ENCODE measurements at places on chromosomes 7 and 10.
A peak's percentile ranks its signal among the peaks of the same experiment; 100 is the strongest.

DNA sequence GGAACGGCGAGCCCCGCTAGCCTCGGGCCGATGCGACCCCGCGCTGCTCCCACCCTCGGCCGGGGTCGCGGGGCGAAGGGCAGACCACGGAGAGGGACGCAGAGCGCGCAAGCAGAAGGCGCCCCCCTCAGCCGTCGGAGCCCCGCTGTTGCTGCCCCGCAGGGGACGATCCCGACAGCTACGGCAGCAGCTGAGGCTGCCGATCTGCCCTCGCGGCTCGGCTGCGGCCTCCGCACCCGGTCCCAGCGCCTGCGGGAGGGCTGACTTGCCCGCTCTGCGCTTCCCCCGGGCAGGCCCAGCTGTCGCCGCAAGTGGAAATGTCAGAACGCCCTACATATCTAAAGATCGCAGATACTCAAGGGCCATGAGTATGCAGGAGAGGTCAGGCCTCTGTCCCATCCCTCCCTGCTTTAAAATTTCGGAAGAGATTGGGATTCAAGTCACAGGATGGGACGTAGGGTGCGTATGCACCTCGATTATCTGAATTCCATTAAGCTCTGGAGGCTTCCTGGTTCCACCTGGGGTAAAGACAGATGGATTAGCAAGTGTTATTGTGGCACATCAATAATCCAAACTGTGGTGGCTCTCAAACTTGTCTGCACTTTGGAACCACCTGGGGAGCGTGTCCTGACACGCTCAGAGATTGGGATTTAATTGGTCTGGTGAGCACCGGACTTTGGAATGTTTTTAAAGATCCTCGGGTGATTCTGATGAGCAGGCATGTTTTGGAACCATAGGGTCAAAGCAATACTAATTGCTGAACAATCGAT is at the start of gene CRPPA:
Gene CRPPA (minus strand): TSS at position 206 of the 770 bp plus-strand sequence. CDS start 216 bp downstream, outside the sequence.
- peak; percentile 8 for DNase-seq

DNA sequence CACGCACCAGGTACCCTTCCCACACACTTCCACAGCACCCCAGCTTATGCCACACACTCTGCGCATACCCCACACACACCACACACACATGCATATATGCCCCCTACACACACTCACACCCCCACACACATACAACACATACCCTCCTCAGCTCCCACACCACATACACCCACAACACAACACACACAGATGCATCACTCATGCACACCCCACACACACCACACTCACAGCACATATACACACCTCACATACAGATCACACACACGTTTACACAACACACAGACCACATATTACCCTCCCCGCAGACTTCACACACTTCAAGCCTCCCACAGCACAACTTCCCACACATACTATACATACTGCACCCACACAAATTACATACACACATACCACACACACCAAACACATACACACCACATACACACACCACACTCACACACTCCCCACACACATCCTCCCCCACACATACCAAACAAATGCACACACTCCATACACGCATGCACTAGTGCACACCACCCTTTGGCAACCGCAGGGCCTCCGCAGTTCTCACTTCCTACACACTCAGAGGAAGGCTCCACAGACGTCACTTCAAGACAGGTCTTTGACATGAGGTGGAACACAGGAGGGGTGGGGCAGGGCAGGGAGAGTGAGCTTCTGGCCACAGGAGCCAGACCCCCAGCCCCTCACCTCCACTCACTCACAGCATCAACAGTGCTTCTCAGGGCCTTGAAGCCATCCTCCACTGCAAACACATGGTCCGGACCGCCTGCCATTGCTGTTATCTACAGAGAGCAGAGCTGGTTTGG is 18.5 kb upstream of the ANTXRL start:
- DNase-seq, result peak; percentile 43

DNA sequence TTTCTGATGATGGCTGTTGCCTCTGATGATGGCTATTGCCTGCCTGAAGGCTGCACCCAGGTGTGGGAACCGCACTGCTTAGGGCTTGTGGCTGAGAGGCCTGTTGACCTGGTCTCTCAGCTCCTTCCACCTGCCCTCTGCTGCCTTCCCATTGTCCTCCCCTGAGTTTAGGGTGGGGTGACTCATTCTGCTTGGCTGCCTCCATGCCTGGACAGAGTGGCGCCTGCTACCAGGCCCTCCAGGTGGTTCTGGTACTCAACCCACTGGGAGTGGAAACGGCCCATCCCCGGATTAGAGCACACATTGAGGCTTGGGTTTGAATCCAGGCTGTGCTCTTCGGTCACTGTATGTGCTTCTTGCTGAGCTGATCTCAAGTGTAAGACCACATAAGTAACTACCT is 120.6 kb downstream of the SEM1 start:
- DNase-seq, result no peak

DNA sequence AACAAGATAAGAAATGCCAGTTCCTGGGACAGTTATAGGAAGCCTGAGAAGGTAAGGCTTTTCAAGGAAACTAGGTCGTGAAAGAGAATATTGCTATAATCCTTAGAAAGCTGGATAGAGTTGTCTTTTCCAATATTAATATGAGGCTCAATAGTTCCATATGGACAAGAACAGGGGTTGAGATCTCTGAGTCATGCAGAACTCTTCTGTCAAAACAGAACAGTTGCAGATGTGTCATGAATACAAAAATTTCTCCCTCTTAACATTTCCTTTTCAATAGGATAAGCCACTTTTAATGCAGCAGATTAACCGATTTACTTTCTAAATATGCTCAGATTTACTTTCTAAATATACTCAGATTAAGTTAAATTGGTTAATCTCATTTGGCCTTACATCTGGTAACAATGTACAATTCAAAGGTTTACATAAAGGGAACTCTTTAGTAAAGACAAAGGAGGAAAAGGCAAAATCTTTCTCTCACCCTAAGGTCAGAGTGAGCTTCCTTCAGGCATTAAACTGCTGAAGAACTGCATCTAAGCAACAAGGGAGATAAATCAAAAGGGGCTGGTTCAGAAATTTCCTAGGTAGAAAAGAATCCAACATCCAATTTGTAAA is 104.7 kb upstream of the PCDH15 start:
- DNase-seq, result no peak

DNA sequence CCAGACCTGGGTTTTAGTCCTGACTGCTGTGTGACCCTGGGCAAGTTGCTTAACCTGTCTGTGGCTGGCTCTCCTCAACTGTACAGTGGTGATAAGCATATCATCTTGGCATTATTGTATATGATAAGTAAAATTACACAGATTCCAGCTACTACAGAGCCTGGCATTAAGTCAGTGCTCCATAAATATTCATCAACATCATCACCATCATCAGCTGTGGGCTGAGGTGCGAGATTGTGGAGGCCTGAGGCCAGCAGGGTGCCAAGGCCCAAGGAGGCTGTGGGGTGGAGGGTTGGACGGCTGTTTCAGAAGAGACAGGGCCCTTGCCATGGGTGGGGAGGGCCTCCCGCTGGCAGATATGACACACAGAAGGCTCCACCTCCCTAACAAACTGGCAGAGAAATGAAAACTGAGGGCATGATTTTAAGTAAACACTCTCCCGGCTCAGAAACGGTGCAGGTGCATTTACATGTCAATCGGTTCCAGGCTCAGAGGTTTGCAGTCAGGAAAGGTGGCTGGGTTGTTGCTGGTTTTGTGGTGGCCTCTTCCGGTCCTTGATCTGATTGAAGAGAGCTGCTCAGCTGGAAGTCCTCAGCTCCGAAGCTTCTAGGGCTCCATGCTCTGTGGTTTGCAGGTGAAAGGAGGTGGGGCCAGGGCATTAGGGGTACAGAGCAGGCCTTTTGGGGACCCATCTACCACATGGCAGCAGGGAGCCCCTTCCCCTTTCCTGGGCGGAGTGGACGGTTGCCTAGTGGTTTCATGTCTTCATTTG is 10.2 kb downstream of the CRYGN start:
- DNase-seq, result no peak

- DNase-seq, result no peak
These were observed 119.1 kb downstream of the NKX6-2 start for GRCh38 chr10:132666705-132667341.

- DNase-seq, result no peak
These were observed 8.2 kb downstream of the INPP5A start for GRCh38 chr10:132545659-132546367.

- DNase-seq, result no peak
These were observed 440 bp upstream of the TCAF1 start for GRCh38 chr7:143902332-143902899.

DNA sequence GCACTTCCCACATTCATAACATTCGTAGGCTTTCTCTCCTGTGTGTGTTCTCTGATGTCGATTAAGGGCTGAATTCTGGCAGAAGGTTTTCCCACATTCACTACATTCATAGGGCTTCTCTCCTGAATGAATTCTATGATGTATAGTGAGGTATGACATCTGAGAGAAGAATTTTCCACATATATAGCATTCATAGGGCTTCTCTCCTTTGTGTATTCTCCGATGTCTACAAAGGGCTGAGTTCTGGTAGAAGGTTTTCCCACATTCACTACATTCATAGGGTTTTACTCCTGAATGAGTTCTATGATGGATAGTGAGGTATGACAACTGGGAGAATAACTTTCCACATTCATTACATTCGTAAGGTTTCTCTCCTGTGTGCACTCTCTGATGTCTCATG is 15.6 kb downstream of the ZNF12 start:
- DNase-seq, result no peak

- peak; percentile 44 for DNase-seq
These were observed 33.3 kb upstream of the KDM7A start for GRCh38 chr7:140209866-140210609.

GRCh38 chr7:128836729-128837348 is 6.6 kb downstream of the FLNC start:
- no peak for DNase-seq

DNA sequence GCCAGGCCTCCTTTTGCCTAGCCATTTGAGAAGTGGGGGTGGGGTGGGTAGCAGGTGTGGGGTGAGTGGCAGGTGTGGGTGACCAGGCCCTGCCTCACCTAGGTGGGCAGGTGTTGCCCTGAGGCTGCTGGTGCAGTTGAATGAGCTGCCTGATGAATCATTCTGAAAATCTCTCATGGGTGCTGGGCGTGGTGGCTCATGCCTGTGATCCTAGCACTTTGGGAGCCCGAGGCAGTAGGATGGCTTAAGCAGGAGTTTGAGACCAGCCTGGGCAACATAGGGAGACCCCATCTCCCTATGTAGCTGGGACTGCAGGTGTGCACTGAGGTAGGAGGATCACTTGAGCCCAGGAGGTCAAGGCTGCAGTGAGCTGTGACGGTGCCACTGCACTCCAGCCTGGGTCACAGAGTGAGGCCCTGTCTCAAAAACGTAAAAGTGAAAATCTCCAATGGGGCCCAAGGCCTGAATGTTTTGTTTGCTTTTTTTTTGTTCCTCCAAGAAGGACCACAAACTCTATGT is 17.7 kb downstream of the TSPAN14 start:
- DNase-seq, result no peak

DNA sequence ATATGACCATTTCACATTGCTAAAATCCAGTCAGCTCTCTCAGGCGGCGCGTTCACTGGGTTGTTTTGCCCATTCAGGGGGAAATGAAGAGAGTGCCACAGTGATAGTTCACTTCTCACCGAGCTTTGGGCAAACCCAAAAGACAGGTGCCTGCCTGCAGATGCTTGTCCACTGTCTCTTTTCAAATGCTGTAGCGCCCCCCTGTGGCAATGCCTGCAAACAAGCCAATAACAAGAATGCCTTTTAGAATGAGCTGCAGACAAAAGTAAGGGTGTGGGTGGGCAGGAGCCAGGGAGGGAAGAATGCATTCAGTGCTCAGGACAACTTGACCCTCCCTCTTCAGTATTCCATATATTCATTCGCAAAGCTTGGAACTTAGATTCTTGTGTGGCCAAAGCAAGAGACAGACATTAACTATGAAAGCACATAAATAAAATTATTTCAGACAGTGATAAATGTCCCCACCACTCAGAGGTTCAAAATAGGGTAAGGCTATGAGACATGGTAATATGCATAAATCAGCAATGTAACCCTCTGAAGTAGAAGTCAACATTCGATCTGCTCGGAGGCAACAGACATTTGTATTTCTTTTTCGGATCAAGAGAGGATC is 86.9 kb downstream of the JAZF1 start:
- peak; percentile 28 for DNase-seq

- DNase-seq, result no peak
These were observed 35.3 kb downstream of the SMURF1 start for GRCh38 chr7:99108613-99109012.

- no peak for DNase-seq
These were observed 126.8 kb upstream of the FAM20C start for GRCh38 chr7:65554-65953.

DNA sequence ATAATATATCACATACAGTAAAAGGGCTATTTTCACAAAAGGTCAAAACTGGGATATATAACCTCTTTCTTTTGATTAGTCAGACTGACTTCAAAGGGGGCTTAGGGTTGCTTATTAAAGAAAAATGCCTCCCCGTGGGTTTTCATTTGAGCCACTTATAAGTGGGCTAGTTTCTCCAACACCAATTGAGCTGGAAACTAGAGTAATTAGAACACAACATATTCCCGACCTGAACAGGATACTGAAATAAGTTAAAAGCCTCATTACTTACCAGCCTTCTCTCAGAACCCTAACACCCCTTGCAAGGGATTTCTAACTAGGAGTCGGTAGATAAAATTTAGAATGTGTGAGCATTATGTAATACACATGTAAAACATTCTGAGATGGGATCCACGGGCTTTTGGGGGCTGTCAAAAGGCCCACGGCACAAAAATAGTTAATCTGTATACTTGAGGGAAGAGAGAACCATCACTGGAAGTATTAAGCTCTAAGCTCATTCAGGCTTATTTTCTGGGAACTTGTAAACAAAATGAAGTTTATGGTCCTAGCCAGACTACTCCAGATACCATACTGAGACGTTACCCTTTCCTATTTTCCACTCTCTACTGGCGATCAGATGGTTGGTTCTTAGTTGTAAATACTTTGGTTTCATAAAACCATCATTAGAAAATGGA is 29.3 kb upstream of the KMT2E start:
- DNase-seq, result no peak

DNA sequence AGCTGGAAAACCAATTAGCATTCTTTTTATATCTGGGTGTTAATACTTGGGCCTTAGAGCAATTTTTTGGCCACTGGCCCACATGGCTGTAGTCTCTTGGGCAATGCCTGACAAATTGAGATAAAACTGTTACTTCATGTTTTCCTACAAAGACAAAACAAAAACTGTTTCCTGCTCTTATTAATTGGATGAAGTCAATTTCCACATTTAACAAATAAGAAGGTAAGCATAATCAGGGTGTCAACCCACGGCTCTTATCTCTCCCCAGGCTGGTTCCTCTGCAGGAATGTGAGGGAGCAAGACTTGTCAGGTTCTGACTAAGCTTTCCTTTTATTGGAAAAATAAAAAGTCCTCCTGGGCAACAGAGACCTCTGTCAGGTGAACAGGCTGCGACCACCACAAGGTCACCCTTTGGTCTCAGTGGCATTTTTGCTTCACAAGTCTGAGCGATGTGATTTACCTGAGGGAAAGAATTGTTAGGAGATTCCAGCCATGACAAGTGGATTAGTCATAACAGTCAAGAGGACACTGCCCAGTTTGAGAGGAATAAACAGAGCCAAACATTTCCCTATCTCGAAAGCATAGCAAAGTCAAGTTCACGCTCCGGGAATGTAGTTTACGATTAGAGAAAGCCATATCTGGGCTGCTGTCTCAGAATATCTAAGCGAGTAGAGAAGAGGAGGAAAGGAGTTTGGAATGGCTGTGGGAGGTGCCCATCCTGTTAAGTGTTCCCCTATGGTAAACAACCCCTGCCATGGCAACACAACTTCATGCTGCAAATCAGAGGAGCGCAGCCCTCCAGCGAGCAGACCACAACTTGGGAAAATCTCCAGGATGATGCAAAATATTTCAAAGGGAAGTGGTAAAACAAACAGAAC is 144.4 kb downstream of the TES start:
- no peak for DNase-seq
